Glutamatergic neuron (in vitro differentiated cells): ENCODE measurements at places on chromosomes 1 and 21. TPM values are rescaled to one million over a fixed set of nuclear protein-coding genes. Genes with fewer than 3 reads are reported as not detected.
A peak's percentile ranks its signal among the peaks of the same experiment; 100 is the strongest.

DNA sequence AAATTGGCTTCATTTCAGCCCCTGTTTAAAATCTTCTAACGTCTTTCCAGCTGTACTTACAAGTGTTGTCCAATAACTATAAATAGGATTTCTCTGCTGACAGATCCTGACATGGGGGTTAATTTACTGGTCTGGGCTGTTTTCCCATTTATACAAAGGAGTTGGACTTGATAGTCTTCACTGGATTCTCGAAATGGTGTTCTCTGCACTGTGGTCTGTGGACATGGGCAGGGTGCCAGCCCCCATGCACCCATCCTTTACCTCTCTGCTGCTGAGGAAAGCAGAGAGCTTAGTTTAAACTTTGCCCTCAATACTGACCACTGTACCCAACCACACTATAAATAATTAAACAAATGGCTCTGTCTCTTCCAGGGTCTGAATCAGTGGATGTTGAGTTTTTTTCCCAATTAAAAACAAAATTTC, 5.2 kb downstream of the DIO1 start:
- DNase-seq: no peak

DNA sequence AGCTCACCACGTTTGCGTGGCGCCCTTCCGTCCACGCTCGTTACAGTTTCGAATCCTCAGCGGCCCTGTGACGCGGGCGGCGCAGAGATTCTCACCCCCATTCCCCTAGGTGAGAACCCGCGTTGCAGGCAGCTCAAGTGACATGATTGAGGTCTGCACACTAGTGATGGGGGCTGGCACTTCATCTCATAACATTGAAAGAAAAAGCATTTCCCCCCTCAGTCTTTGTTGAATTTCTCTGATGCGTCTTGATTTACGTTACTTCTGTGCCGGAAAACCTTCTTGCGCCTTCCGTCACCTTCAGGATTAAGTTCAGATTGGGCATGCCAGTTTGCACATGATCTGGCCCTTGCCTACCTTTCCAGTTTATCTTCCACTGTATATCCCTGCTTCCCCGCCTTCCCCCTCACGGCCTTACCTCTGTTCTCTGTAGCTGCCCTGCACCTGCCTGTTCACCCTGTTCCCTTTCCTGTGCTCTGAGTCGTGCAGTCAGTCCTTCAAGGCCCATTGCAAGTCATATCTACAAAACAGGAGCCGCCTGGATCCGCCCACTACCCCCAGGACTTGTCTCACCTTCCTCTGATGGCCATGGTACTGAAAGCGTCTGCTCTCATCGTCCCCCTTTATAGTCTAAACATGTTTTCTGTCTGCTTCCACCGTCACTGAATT, 1.1 kb downstream of the CTPS1 start:
- DNase-seq: peak; percentile 31

DNA sequence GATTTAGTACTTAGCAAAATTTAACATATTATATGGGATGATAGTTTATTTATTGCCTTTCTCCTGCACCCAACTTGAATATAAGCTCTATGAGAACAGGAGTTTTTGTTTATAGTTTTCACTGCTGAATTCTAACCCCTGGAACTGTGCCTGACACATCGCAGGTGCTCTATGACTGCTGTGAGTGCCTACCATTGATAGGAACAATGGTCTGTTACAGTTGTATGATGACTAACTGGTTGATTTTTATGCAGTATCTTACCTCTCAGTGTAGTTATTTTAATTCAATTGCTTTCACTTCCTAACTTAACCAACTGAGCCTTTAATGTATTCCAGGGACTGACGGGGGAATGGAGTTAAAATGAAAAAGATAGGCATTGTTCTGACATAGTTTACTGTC, 336.0 kb downstream of the ST6GALNAC3 start:
- no peak for DNase-seq

GRCh38 chr21:29526545-29526944, 227.8 kb downstream of the BACH1 start:
- DNase-seq: no peak

DNA sequence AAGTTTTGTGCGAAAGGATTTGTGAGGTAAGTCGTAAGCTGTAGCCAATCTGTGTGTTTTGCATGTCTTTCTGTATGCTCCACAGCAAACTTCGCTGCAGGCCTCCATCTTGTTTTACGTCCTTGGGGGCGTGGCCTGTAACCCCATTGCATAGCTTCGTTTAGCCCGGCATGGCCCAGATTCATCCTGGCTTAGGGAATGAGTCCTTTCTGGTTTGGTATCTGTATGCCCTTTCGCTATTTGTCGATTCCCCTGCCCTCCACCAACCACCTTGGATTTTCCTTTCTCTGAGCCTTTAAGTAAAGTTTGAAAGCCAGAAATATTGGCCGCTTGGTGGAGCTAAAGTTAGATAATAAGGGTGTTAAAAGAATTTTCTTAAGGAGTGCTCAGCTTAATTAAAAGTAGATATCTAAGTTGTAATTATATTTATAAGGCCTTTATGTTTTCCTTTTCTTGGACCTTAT, 1.1 kb downstream of the THEM4 start:
- DNase-seq: no peak

The LRRC8D gene
- 54.9 TPM for total RNA-seq

The DISC1 gene
- total RNA-seq: 9.1 TPM

The RAB3B gene
- total RNA-seq: 12.9 TPM

The CCDC28B gene
- total RNA-seq: 34.4 TPM
